ENCODE measurements at places on chromosomes 1 and 21.

- DNase-seq = peak; percentile 14
These were observed 11.0 kb upstream of the ZNF669 start for GRCh38 chr1:247115141-247115510.

GRCh38 chr1:62064829-62065407, 129.7 kb upstream of the L1TD1 start:
- DNase-seq = no peak

DNA sequence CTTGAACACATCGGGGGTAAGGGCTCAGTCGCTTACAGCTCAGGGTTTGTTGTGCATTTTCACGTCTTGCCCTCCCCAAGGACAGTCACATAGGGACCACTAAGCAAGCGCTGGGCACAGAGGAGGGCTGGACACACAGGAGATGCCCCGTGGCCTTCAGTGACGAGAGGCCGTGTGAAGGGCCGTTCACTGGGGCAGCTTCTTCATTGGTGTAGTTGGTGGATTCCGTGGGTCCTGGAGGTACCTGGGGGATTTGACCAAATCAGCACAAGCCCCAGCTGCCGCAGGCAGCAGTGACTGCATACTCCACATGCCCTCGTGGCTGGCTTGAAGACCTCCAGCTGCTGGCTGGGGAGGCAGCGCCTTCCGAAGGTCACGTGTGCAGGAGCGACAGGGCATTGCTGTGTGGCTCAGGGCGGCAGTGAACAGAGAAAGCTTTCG, 100.8 kb upstream of the C1orf174 start:
- DNase-seq = no peak

- DNase-seq = peak; percentile 89
These were observed at the start of gene EFNA4 for GRCh38 chr1:155063550-155064110. TSS of gene EFNA4 (plus strand) at chr1:155063740. CDS start at chr1:155063824, 84 bp downstream.

GRCh38 chr21:43364851-43365424, 62.0 kb downstream of the SIK1 start:
- no peak for DNase-seq

DNA sequence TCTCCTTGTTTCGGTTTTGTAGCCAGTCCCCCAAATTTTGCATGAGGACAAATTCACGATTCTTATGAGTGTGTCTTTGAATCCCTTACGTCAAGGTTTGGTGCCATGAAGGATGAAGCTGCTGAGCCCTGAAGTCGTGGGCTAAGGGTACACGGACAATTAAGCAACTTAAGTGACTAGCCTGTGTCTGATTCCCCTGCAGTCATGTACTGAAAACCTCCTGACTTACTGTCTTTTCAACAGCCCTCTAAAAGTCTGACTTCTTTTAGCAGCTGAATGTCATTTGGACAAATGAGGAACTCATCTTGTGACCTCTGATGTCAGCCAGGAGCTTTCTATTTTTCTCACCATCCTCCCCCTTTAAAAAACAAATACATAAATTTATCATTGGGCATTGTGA, 27.1 kb upstream of the C1orf105 start:
- DNase-seq = no peak

- peak; percentile 36 for DNase-seq
These were observed 2.4 kb downstream of the ARID1A start for GRCh38 chr1:26697978-26698849.

- DNase-seq = no peak
These were observed 43.8 kb upstream of the KCTD3 start for GRCh38 chr1:215523128-215523861.

DNA sequence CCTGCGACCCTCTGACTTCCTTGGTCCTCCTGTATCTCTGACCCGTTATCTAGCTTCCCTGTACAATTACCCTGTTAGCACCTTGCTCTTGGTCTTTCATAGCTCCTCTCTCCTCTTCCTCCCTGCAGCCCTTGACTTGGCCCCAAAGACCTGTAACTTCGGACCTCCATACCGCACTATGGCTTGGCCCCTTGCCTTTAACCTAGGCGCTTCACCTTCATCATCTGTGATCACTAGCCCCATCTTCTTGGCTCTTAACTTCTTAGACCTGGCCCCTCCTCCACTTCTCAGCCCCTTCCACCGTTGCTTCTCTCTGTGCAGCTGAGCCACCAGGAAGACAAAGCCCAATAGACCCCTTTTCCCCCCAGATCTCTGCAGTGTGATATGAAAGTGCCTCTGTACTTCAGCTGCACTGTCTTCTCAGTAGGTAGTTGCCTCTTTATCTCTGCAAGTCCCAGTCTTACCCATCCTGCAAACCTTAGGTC, 740 bp downstream of the ZNF691 start:
- no peak for DNase-seq

DNA sequence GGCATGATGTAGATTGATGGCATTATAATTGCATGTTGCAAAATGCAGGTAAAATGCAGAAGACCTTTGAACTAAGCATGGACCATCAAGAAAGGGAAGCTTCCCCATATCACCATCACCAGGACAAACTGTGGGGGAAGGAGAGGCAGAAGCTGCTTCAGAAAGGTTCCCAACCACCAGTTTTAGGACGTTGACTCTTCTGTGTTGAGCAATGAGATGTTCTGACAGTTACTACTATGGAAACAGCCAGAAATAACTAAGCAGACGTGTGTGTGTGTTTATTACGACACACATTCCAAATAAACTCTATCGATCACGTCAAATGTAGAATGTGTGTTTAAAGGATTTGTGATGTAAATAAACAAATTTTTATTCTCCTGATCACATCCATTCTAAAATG, 110.2 kb upstream of the PLD5 start:
- DNase-seq = no peak

GRCh38 chr1:244296447-244296846, 155.3 kb downstream of the ADSS2 start:
- no peak for DNase-seq

DNA sequence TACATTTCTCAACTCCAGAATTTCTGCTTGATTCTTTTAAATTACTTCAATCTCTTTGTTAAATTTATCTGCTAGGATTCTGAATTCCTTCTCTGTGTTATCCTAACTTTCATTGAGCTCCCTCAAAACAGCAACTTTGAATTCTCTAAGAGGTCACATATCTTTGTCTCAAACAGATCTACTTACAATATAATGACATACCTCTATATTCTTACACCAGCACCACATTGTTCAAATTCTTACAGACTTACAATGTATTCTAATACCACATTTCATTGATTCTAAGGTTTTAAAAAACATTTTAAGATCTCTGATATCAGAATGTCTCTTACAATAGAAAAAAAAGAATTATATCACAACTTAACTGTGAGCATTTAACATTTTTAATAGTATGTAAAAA, 77.4 kb downstream of the DIRAS3 start:
- no peak for DNase-seq

GRCh38 chr1:241738284-241739078, 86.4 kb downstream of the WDR64 start:
- DNase-seq = no peak

DNA sequence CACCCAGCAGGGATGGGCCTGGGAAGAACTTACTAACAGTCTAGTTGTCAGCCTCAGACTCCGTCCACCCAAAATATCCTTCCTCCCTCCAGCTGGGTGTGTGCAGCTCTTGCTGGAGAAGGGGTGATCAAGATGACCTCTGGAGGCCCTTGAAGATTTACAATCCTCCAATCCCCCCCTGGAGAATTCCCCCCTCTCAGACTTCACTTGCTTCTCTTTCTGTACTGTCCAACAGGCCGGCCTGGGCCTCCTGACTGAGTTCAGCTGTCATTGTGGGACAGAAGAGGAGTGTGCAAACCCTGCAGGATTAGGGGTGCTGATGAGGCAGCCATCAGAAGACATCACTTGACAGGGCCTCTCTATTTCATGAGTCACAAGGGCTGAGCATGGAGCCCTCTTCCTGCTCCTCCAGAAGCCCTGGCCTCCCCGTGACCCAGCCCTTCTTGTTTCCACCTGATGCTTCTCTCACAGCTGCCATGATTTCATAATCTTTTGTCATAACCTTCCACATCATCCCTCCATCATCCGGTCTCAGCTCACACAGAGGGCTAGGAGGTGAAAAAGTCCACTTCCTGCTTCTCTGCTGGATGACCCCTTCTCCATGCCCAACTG, 17.5 kb upstream of the IGFN1 start:
- DNase-seq = no peak

GRCh38 chr1:177558372-177558771, 387.6 kb downstream of the BRINP2 start:
- DNase-seq = no peak

- no peak for DNase-seq
These were observed 10.4 kb downstream of the TRABD2B start for GRCh38 chr1:47986761-47987200.

DNA sequence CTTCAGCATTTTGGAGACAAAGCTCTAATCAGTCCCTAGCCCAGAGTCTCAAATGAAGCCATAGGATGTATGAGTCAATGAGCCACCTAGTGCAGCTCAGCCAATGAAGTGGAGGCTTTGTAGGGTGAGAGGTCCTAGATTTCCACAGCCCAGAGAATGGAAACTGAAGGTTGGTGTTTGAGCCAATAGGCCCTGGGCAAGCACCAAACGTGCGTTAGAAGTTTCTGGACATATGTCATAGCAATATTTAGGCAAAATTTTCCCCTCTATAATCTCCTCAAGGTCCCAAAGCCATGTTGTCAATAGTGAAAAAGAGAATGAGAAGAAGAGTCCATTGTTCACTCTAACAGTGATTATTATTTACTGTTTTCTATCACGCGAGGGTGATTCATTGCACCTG, 361.3 kb downstream of the PLPP3 start:
- DNase-seq = no peak

DNA sequence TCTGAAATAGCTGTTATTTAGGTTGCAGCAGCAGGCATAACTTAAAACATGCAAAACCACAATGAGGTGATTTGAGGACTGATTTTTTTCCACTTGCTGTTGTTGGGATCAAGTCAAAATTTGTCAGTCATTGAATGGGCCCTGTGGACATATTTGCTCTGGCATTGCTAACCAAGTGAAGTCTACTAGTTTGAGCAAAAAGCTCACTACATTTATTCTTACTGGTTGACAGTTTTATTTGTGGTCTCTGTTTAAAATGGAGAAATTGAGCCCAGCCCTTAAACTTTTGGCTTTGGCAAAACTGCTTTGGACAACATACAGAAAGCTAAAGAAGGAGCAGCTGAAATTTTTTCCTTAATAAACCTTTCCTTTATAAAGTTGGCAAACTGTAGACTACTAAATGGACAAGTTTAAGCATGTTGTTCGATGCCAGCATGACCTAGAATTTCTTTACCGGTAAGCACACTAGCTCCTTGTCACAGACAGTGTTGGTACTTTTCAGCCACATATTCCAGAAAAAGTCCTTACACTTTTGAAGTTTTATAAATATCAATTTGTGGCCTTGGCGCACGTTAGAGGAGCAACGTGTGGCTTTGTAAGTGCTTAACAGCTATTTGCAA, 234.6 kb downstream of the USP25 start:
- no peak for DNase-seq

DNA sequence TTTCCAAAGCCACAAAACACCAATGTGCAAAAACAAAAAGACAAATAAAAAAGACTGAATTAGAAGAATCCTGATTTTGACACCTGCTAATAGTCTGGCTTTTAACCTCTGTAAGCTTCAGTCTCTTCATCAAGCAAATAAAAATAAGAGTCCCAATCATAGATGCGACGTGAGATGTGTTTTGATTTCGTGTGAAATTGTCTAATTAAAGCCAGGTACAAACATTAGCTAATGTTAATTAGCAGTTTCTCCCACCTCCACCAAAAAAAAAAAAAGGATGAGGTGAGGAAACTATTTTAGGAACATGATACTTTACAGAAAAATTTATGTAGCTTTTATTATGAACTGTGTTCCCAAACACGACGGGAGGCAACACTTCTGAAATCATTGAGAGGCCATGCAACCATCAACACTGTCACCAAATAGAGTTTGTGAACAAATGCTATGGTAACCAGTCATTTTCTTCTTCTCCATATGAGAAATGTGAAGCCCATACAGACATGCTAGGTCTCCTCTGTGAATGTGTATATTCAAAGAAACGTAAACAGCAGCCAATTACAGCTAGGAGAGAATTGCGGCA, 6.7 kb upstream of the EVI5 start:
- DNase-seq = no peak

- DNase-seq = no peak
These were observed 23.9 kb upstream of the MEF2D start for GRCh38 chr1:156524481-156524869.

DNA sequence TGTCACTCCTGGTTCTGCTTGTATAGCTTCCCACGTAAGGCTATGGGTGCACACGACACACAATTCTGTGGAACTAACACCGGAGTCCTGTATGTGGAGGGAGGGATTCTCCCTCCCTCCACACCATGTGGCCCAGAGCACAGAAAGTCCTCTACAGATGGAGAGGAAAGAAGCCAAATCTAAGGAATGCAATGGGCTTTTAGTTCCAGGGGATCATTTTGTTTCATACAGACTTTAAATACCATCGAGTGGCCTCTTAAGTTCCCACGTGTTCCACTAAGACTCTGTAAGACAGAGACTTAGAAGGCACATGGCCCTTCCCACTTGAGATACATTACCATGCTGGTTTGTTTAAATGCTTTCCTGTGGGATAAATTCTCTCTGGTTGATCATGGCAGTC, 156.0 kb downstream of the TGFB2 start:
- no peak for DNase-seq

DNA sequence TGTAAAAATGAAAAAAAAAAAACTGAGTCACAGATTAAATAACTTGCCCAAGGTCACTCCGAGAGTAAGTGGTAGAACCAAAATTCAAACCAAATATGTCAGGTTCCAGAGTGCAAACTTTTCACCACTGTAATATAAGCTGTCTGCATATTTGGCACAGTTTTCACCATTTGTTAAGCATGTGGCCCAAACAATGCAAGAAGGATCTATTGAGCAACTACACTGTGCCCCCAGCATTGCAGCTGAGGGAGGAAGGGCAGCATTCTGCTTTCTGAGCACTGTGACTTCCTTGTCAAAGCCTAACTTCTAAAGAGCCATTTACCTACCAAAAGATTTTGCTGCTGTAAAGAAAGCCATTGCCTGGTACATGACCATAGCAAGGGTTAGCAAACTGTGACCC, 133.4 kb downstream of the SYT2 start:
- no peak for DNase-seq

DNA sequence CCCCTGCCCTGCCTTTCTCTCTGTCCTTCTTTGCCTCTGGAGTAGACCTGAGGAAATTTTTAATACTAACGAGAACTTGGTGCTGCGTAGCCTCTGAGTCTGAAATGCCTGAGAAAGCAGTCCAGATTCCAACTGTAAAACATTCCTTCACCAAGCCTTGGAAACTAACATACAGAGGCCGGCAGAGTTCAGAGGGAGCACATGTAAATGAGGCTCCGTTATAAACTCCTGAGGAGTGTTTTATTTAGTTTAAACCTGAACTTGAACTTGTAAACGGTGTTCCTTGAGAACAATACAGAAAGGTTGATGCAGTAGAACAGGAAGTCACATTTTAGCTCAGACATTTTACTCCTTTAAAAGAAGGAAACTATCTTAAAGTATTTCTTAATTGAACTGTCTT, 280.7 kb downstream of the TM2D1 start:
- DNase-seq = no peak

- DNase-seq = no peak
These were observed 959.9 kb upstream of the ADGRL4 start for GRCh38 chr1:79966438-79966837.

DNA sequence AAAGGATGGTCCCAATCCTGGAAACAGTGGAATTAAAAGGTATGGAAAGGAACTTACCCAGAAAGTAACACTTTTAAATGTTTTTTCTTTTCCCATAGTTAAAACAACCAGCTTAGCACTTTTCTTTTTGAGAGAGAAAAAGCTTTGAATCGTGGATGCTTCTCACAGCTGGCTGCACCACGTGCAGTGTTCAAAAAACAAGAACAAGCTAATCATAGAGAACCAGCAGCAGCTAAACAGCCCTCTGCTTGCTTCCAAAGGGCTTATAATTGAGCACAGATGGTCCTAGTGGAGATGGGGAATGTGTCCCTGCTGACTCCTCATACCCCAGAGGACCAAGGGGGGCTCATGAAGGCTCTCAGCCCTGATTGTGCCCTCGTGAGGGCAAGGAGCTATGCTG, 26.4 kb downstream of the UTP25 start:
- no peak for DNase-seq
